ENCODE measurements at places on chromosomes 3 and 15. TPM values are rescaled to one million over a fixed set of nuclear protein-coding genes. Genes with fewer than 3 reads are reported as not detected.

- no peak for DNase-seq
Observed at GRCh38 chr15:88015228-88015860, 241.2 kb downstream of the NTRK3 start.

DNA sequence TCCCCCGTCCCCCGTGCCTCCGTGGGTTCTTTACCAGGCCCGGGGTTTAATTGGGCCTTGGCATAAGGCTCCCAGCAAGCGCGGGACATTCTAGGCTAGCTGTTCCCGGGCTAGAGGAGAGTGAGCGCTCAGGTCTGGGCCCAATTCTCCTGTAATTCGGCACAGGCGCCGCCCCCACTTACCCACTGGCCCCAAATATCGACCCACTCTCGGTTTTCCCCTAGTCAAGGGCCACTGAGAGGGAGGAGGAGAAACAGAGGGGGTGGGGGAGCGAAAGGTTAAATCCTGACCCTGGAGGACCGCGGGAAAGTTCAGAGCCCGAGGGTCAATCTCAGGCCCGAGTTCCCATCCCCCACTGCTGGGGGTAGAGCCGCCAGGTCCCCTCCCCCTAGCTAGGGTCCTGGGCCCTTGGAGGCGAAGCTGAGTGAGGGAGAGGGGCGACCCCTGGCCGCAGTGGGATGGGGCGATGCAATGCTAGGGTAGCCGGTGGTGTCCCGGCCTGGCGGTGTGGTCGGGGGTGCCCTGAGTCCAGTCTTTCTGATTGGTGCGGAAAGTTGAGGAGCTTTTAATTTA lies 8.5 kb upstream of the ONECUT1 start:
- DNase-seq = no peak

DNA sequence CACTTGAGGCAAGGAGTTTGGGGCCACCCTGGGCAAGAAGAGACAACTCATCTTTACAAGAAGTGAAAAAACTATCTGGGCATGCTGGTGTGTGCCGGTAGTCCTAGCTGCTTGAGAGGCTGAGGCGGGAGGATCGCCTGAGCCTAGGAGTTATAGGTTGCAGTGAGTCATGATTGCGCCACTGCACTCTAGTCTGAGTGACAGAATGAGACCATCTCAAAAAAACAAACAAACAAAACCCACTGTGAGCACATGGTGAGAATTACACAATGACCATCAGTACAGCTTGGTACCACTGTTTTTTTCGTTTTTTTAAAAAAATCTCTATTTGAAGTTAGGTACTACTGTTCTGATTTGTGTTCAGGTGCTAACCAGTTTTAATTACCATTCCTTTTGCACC lies 13.6 kb downstream of the VPS39 start:
- DNase-seq = no peak

DNA sequence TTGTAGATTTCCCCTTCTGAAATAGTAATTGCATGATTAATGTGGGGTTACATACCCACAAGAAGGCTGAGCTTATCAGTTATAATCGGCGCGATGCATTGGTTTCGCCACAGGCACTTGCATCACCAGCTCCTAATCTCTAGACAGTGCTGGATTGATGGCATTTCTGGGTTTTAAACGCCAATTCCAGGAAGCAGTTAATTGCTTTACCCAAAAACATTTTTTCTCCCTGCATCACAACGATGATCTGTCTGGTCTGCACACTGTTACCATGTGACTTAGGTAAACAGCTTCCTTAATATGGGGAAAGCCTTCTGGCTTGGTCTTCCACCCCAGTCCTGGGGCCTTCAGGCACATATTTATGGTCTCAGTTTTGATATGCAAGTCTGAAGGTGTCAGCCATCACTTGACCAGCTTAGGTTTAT lies 70.0 kb upstream of the HEG1 start:
- DNase-seq = no peak

DNA sequence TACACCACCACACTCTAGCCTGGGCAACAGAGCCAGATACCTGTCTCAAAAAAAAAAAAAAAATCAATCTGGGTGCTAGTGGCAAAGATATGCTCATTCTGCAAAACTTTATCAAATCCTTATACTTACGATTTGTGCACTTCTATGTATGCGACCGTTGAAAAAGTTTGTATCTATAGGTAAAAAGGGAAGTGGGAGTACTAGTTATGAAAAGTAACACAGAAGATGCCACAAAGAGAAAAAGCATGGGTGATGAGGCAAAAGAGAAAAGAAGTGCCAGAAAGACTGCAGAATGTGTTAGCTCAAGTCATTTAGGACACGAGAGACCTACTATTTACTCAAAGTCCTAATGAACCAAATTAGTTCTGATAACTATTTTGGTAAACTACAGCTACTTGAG lies 407.8 kb downstream of the SHQ1 start:
- DNase-seq = no peak

DNA sequence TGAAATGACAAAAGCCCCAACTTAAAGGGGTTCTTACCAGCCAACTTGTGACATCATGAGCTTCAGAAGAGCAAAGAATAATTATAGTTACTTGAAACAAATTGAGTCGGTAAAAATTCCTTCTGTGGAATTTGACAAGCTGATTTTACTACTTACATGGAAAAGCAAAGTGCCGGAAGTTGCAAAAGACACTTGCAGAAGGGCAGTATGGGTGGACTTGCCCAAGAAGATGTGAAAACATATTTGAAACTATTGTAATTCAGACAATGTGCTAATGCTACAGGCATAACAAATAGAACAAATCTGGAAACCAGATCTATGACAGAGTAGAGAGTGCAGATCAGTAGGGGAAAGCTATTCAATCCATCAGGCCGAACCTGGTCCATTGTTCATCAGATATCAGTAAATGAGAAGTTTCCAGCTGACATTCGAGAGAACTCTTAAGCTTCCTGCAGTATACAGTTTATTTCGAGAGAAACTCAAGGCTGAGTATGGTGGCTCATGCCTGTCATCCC lies 2.5 kb upstream of the KIF7 start:
- DNase-seq = no peak

DNA sequence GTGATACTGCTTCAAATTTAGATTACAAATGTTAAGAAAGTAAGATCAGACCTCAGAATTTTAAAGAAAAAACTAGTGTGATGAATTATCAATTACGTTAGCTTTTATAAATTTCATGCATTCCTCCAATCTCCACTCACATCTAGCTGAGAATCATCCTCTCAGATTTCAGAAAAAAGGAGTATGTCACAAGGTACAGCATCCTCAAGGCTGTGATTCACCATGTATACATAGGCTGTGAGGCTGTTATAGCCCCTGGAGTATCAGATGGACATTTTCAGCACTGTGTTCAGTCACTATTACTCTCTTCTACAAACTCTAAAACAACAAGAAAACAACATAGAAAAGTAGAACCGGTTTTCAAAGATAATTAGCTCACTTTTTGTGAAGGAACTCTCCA lies 214.4 kb downstream of the PCCB start:
- DNase-seq = no peak

DNA sequence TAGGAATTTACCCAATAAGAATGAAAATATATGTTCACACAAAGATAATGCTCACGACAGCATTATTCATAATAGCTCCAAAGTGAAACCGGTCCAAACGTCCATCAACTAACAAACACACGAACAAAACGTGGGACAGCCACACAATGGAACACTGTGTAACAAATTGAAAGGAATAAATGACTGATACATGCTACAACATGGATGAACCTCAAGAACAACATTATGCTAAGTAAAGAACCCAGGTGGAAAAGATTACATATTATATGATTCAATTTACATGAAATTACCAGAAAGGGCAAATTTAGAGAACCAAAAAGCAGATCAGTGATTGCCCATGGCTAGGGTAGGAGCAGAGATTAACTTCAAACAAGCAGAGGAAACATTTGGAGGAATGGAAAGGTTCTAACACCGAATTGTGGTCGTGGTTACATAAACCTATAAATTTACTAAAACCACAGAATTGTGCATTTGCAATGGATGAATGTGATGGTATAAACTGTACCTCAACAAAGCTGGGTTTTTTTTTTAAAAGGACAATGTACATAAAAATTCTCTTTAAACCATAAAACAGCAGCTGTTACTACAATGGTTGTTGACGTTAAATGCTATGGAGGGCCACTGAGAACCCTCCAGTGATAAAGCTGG lies 76.3 kb downstream of the XXYLT1 start:
- DNase-seq = no peak

GRCh38 chr3:61158216-61158615 lies 93.0 kb downstream of the FHIT start:
- DNase-seq = no peak

- no peak for DNase-seq
Observed at GRCh38 chr3:114460459-114460858, 166.6 kb downstream of the TIGIT start.

- no peak for DNase-seq
Observed at GRCh38 chr3:38353151-38353550, 6.6 kb downstream of the XYLB start.

GRCh38 chr15:35737441-35737840 lies 191.5 kb upstream of the DPH6 start:
- no peak for DNase-seq

DNA sequence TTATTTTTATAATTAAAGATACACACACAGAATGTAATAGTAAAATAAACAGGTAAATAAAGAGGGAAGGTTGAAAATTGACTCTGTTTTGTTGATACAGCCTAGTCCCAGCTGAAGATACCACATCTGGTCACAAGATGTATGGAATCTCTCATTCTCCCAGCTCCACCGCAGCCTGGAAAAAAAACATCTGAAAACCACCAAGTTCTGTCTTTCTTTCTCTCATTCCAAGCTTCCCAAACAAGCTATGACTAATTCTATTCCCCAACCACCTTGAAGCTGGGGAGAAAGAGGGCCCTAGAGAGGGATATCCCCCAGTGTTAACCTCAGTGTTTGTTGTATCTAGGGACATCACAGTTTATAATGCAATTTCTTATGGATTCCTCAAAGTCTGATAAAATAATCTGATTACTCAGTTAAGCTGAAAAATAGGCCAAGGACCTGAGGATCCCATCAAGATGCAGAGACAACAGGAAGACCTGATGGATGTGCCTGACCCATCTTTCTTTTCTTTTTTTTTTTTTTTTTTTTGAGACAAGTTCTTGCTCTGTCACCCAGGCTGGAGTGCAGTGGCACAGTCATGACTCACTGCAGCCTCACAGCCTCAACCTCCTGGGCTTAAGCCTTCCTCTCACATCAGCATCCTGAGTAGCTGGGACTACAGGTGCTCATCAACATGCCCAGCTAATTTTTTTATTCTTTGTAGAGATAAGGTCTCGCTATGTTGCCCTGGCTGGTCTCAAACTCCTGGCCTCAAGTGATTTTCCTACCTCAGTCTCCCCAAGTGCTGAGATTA lies 38.1 kb downstream of the SRGAP3 start:
- DNase-seq = no peak

DNA sequence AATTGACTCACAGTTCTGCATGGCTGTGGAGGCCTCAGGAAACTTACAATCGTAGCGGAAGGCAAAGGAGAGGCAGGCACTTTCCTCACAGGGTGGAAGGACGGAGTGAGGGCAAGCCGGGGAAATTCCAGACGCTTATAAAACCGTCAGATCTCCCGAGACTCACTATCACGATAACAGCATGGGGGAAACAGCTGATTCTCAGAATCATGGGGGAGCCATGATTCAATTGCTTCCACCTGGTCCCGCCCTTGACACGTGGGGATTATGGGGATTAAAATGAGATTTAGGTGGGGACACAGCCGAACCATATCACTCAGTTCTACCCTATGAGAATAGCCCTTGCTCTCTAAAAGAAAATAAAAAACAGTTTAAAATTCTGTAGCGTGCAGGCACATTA lies 13.4 kb upstream of the SYNPR start:
- no peak for DNase-seq

GRCh38 chr3:51712963-51713362 lies 6.1 kb downstream of the GRM2 start:
- DNase-seq = peak; percentile 54

GRCh38 chr15:41967506-41968206 lies 4.7 kb downstream of the EHD4 start:
- DNase-seq = peak; percentile 65

- no peak for DNase-seq
Observed at GRCh38 chr15:33315044-33315443, 4.3 kb downstream of the RYR3 start.

DNA sequence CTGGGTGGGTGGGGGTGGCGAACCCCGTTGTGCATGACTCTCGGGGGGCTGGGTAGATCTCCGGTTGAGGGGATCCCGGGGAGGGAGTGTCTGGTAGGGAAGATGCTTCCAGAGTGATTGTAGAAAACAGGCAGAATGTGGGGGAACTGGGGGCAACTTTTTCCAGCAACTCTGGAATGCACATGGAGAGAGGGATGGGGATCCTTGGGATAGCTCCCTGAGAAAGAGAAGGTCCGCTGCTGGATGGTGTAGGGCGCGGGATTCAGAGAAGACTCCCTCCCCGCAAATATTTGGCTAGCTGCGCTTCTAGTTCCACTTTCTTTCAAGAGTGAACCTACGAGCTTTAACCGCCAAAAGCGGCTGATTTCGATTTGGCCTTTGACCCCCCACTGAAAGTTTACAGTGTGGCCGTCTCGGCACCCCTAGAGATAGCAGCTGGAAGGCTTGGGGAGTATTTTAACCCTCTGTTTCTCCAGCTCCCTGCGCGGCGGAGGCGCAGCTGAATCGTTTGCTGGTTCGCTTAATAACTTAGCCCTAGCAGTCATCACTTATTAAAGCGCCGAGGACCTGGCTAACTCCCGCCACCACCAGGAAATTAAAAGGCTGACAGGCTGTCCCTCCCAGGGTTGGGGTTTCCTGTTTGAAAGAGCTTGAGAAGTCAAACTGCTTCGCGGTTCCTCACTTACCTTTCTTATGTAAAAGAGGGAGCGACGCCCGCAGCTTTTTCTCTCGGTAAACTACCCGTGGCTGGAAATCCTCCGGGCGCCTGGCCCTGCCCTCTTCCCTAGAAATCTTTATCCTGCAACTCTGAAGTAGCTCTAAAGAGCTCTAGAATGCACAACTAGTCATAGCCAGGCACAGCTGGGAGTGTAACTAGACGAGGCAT lies 1.2 kb downstream of the PHLDB2 start:
- DNase-seq = peak; percentile 95

DNA sequence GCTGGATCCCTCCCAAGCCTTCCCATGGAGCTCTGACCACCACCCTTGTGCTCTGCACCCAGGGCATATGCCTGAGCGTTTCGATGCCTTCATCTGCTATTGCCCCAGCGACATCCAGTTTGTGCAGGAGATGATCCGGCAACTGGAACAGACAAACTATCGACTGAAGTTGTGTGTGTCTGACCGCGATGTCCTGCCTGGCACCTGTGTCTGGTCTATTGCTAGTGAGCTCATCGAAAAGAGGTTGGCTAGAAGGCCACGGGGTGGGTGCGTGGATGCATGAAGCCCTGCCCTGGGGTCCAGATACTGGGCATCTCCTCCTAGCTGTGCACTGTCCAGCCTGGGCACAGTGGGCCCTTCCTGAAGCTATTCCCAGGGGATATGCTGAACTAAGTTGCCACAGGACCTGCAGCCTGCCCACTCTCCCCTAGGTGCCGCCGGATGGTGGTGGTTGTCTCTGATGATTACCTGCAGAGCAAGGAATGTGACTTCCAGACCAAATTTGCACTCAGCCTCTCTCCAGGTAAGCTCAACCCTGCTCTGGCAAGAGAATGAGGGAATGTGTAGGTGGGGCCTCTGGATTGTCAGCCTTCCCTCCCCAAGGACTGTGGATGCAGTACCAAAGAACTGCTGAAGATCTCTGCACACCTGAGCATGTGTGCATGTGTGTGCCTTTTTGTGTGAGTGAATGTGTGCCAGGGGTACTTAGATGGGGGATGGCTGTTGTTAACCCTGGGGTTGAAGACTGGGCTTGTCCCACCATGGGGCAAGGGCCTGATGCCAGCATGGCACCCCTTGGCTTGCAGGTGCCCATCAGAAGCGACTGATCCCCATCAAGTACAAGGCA lies 2.1 kb downstream of the MYD88 start:
- DNase-seq = peak; percentile 81

The GHSR gene
- not detected for total RNA-seq

The NME9 gene
- not detected for total RNA-seq

The PLSCR5 gene
- not detected for total RNA-seq

The PIGX gene
- total RNA-seq = 31.9 TPM

Measured in vagina (tissue), 2 donors.